ENCODE measurements at places on chromosomes 16 and 17. TPM values are rescaled to one million over a fixed set of nuclear protein-coding genes. Genes with fewer than 3 reads are reported as not detected.

Gene ASB16
- total RNA-seq = not detected

Gene GGT6
- not detected for total RNA-seq

Gene OR4D1
- total RNA-seq = 0.03 TPM

Gene MARVELD3
- total RNA-seq = 0.22 TPM

Gene CNTNAP1
- total RNA-seq = 5.5 TPM

Gene SHMT1
- total RNA-seq = 40.7 TPM

Gene C16orf74
- 16.3 TPM for total RNA-seq
